ENCODE measurements at places on chromosomes 11 and 22. TPM values are rescaled to one million over a fixed set of nuclear protein-coding genes. Genes with fewer than 3 reads are reported as not detected.

The FGF3 gene
- total RNA-seq: not detected

The SREBF2 gene
- 47.1 TPM for total RNA-seq

The PPFIA1 gene
- total RNA-seq: 74.7 TPM

The DRD2 gene
- total RNA-seq: 0.11 TPM

The MS4A6E gene
- not detected for total RNA-seq

The DERL3 gene
- total RNA-seq: 0.43 TPM
